ENCODE measurements at places on chromosomes 13 and 19.

- DNase-seq = no peak
These were observed 105.3 kb upstream of the KLF5 start for GRCh38 chr13:72953391-72953965.

DNA sequence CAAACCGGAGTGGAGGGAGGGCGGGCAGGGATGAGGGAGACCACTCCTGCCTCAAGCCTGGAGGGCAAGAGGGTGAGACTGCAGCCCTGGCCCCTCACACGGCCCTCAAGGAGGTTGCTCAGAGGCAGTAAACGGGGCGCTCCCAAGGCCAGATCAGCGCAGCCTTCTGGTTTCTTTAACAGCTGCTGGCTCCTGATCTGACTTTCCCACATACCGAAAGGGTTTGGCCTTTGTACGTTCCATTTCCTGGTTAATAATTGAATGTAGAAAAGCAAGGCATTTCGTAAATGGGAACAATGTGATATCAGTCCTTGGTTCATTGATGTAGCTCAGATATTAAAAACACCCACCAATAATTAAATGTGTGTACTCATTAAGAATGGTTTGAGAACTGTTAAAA, 71.5 kb downstream of the GGACT start:
- DNase-seq = no peak

- DNase-seq = no peak
These were observed 4.6 kb downstream of the NFIC start for GRCh38 chr19:3370728-3371591.

DNA sequence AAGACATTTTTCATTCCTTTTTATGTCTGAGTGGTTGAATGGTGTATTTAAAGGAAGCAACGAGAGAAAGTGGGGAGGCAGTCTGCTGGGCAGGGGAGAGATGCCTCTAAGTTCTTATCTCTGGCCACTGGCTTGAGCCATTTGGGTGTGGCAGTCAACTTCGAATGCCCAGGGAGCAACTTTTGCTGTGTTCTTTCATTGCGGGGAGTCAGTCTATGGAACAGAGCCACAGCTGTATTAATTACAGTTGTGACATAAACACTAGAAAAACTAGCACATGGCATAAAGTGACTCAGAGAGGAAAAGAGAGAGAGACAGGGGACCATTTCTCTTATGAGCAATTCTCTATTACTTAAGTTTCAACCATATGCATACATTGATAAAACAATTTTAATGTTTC, 40.4 kb upstream of the PDCD5 start:
- DNase-seq = no peak

GRCh38 chr19:46176116-46176860, 28.2 kb downstream of the IGFL2 start:
- no peak for DNase-seq

- no peak for DNase-seq
These were observed 37.1 kb downstream of the TSHZ3 start for GRCh38 chr19:31312009-31312676.

DNA sequence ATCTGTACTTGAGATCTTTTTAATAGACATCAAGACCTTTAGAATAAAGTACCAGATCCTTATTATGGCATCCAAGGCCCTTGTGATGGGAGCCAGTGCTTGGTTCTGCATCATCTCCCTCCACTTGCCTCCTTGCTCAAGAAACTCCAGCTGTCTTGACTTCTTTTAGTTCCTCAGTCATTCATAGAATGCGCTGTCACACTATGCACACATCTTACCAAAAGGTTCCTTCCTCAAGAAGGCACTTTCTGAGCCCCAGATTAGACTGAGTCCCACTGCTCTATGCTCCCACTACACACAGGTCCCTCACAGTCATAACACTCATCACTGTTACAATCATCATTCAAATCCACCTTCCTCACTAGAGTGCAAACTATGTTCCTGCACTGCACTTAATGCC, 57.8 kb upstream of the ITM2B start:
- DNase-seq = no peak

DNA sequence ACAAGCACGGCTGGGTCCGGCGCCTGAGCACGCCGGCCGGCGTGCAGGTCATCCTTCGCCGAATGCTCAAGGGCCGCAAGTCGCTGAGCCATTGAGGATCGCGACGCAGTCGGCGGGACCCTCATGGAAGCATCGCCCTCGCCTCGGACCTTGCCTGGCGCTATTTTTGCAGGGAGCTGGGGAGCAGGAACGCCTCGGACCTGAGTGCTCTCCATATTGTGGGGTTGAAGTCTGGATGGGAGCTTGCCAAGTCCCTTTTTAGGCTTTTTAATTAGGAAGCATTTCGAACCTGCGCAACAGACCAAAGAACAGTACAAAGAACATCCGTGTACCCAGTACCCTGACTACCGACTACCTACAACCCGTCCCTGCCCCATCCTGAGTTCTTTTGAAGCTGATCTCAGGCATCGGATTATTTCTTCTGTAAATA, 628 bp downstream of the MRPL34 start:
- DNase-seq = peak; percentile 38

DNA sequence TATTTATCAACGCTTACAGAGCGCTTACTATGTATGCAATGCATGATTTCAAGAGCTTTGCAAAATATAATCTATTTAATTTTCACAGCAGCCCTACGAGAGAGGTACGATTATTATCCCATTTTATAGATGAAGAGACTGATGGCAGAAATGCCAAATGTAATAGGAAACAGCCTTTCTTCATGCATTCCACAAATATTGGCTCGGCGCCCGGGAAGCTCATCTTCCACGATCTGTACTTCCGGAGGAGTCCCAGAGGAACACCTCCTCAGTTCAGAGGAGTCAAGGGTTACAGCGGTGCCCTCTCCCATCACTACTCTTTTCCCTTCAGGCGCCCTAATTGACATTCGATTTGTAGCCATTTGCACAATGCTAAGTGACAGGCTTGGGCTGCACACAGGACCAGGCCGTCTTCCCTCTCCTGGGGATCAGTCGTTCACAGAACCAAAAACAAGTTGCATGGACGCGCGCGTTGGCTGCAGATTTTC, 1.1 kb upstream of the ARHGAP35 start:
- peak; percentile 86 for DNase-seq

GRCh38 chr19:32012206-32012605, 333.2 kb upstream of the ZNF507 start:
- DNase-seq = no peak

DNA sequence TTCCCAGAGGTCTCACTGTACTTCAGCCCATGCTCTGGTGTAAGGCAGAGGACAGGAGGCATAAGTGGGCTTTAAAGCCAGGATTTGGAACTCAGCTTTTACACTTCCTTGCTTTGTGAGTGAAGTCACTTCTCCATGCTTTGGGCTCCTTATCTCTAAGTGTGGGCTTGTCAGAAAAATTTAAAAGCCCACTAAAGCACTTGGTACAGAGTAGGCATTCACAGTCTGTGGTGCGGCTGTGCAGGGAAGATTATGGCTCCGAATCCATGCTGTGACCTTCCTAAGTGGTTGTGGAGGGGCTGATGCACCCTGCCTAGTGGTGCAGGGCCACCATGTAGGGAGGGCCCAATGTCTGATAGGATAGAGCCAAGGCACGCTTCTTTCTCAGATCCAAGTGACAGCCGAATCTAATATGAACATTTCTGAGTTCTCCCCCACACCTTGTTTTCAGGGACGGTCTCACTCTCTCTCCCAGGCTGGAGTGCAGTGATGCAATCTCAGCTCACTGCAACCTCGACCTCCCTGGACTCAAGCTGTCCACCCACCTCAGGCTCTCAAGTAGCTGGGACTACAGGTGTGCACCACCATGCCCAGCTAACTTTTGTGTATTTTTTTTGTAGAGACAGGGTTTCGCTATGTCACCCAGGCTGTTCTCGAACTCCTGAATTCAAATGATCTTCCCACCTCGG, 6.9 kb downstream of the TIMM29 start:
- no peak for DNase-seq

DNA sequence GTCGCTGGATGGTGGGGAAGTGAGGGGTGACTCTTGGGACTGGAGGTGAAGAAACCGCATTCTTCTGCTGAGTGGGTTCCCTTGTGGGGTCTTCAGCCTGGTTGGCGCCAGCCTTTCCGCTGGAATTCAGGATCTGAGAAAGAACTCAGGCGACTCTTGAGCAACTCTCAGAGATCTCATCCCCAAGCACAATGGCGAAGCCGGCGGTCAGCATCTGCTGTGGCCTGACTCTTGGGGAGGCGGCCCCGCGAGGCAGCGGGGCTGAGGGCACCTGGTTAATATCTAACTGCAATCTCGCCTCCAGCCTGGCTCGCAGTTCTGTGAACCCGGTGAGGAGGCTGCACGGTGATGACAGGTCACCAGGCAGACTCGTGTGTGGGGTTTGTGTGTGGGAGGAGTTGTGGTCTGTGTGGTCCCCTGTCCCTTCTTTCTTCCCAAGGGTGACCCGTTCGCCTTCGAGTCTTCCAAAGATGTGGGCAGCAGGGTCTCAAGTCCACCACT, 883 bp downstream of the ZNF441 start:
- no peak for DNase-seq

GRCh38 chr19:32265995-32266394, 79.4 kb upstream of the ZNF507 start:
- DNase-seq = no peak

DNA sequence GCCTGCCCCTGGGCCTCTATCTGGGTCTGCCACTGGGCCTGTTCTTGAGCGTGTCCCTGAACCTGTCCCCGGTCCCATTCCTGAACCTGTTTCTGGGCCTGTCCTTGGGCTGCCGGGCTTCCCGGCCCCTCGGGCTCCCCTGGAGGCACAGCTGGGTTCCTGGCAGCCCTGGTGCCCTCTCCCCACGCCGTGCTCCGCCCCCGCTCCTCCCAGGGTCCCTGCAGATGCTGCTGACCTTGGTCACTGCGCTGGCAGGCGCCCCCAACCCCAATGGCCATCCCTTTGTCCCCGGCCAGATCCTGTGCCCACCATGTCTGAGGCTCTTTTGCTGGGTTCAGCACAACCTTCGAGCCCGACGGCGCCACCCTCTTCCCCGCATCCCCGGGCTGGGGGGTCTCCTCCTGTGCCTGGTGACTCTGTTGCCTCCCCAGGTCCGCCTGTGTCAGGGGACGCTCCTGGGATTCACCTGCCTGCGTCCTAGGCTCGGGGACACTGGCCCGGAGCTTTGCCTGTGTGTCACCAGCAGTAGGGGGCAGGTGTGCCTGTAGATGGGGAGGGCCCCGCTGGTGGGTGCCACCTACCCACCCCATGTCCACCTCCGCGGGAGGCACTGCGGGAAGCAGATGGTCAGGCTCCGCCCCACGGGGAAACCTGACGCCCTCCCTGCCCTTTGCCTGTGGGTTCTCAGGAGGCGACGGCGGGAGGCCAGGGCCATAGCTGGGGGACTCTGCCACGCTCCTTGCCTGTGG, 41.0 kb upstream of the GRTP1 start:
- DNase-seq = no peak

DNA sequence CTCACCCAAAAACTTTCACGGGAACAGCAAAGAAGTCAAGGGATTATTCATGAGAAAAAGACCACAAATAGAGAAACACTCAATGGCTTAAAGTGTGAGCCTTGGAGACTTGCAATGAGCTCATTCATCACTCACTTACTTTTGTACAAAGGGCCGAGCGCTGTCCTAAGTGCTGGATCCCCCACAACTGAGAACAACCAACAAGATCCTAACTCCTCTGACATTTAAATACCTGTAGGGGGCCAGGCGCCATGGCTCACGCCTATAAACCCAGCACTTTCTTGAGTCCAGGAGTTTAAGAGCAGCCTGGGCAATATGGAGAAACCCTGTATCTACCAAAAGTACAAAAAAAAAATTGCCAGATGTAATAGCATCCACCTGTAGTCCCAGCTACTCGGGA, 29.4 kb upstream of the ZNF507 start:
- DNase-seq = no peak

GRCh38 chr19:47352095-47352494, 3.0 kb downstream of the DHX34 start:
- DNase-seq = no peak

DNA sequence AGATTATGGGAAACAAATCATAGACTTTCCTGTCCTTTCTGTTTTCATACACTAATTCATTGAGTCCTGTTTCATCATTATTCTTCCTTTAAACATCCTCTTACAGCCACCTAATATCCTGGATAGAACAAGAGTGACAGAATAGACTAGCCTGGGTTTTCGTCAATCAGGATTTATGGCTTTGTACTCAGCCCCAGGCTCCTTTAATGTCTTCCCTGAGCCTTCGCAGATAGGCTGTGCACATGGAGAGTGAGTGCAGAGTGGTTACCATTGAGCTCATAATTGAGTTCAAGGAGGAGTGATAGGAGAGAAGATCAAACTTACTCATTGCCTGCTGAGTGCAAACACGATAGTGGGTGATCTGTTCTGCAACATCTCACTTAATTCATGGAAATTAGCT, 304.9 kb downstream of the TDRD3 start:
- DNase-seq = no peak

- no peak for DNase-seq
These were observed 33.5 kb downstream of the DNM2 start for GRCh38 chr19:10751109-10751953.

GRCh38 chr13:43405457-43405856, 381.3 kb downstream of the ENOX1 start:
- no peak for DNase-seq

DNA sequence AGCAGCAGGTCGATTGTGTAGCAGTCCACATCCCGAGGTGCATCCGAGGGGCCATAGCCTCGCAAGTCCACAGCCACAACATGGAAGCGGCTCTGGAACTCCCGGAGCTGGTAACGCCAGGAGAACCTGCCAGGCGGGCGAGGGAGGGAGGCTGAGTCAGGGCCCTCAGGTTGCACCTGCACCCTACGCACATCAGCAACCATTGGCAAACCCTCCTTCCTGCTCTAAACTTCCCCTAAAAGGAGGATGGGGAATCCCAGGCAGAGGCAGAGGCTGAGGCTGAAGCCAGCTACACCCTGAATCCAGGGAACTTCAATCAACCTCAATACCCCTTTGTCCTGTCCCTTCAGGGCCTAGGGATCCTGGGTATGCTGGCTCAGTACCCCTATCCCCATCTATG, 977 bp downstream of the EPHX3 start:
- no peak for DNase-seq

GRCh38 chr13:73521290-73521624, 462.5 kb downstream of the KLF5 start:
- no peak for DNase-seq

DNA sequence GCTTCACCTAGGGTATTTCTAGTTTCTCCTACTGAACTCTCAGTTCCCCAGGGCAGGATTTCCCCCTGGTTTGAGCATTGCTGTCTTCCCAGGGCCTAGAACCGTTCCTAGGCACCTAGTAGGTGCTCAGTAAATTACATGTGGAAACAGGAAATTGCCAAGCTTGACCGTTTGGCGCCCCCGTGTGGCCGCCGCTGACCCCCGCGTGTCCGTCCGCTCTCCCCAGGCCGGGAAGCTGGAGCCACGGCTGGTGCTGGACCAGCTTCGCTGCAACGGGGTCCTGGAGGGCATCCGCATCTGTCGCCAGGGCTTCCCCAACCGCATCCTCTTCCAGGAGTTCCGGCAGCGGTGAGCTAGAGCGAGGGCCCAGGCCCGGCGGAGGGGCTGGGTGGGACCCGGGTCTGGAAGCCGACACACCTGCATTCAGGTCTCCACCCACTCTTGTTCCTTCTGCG, 55.5 kb downstream of the MYH14 start:
- no peak for DNase-seq

- peak; percentile 37 for DNase-seq
These were observed 20.5 kb downstream of the DZIP1 start for GRCh38 chr13:95624020-95624419.

GRCh38 chr19:13782537-13782936, 8.3 kb downstream of the C19orf53 start:
- DNase-seq = no peak
